Bronchial epithelial cell (primary cell): ENCODE measurements at places on chromosomes 6 and 20. TPM values are rescaled to one million over a fixed set of nuclear protein-coding genes. Genes with fewer than 3 reads are reported as not detected.

BPIFA1 gene
- not detected in 2 replicates for total RNA-seq

RPS21 gene
- total RNA-seq = 1,471 and 1,737 TPM in 2 replicates

PRDM13 gene
- total RNA-seq = not detected in 2 replicates

TGM3 gene
- total RNA-seq = 11.8 and 42.6 TPM in 2 replicates

IL17A gene
- not detected in 2 replicates for total RNA-seq

CDSN gene
- total RNA-seq = not detected in 2 replicates

UFL1 gene
- total RNA-seq = 16.6 and 23.4 TPM in 2 replicates

NOTCH4 gene
- 0.26 and 0.38 TPM in 2 replicates for total RNA-seq

FAM209A gene
- 0.26 TPM in 1 of 2 replicates, not detected in the other for total RNA-seq

ME1 gene
- 18.2 and 37.6 TPM in 2 replicates for total RNA-seq

SENP6 gene
- 47.4 and 49.2 TPM in 2 replicates for total RNA-seq

C6orf132 gene
- 11.3 and 46.1 TPM in 2 replicates for total RNA-seq

BPI gene
- total RNA-seq = not detected in 2 replicates

B3GAT2 gene
- total RNA-seq = under 0.01 TPM in 1 of 2 replicates, not detected in the other

REV3L gene
- total RNA-seq = 8.4 and 11.1 TPM in 2 replicates

TBX18 gene
- 0.26 and 1.3 TPM in 2 replicates for total RNA-seq

ZBTB46 gene
- 0.53 and 2.0 TPM in 2 replicates for total RNA-seq

SIRPB1 gene
- not detected in 2 replicates for total RNA-seq

CENPW gene
- total RNA-seq = 1.1 and 4.0 TPM in 2 replicates

SLC22A3 gene
- 8.2 and 8.6 TPM in 2 replicates for total RNA-seq

C6orf58 gene
- total RNA-seq = not detected in 2 replicates

EPPIN gene
- total RNA-seq = not detected in 2 replicates

TMEM244 gene
- total RNA-seq = not detected in 2 replicates

OPRL1 gene
- under 0.01 and 0.13 TPM in 2 replicates for total RNA-seq

RPS10 gene
- total RNA-seq = 2,015 and 3,887 TPM in 2 replicates

EMILIN3 gene
- total RNA-seq = not detected in 2 replicates

PNPLA1 gene
- 0.26 and 1.2 TPM in 2 replicates for total RNA-seq

CYP39A1 gene
- 5.0 and 17.4 TPM in 2 replicates for total RNA-seq

PTCHD4 gene
- total RNA-seq = 1.8 and 2.6 TPM in 2 replicates

E2F1 gene
- 0.26 and 0.64 TPM in 2 replicates for total RNA-seq

ZNF831 gene
- not detected in 2 replicates for total RNA-seq

WFDC12 gene
- total RNA-seq = not detected in 2 replicates

GSTA2 gene
- total RNA-seq = not detected in 2 replicates

TP53TG5 gene
- total RNA-seq = 0.13 TPM in 1 of 2 replicates, not detected in the other

PDE10A gene
- total RNA-seq = under 0.01 and 0.79 TPM in 2 replicates

CALHM4 gene
- total RNA-seq = under 0.01 TPM in 1 of 2 replicates, not detected in the other

DLGAP4 gene
- total RNA-seq = 5.5 and 15.5 TPM in 2 replicates

FAM83B gene
- 39.9 and 40.3 TPM in 2 replicates for total RNA-seq

ADTRP gene
- 11.3 and 17.6 TPM in 2 replicates for total RNA-seq

GSTA1 gene
- total RNA-seq = 0.26 TPM in 1 of 2 replicates, not detected in the other
